ENCODE measurements at places on chromosomes 11 and 22. TPM values are rescaled to one million over a fixed set of nuclear protein-coding genes. Genes with fewer than 3 reads are reported as not detected.

GRCh38 chr11:64028398-64029115, 7.2 kb upstream of the FLRT1 start:
- no peak overlapping the region for H3K4me3 ChIP-seq
- H3K27me3 ChIP-seq = no peaks in the 10 kb centered on the region
- H3K4me1 ChIP-seq = peaks cover 20% of the 10 kb centered on the region
- DNase-seq = peak; percentile 81

- no peaks in the 10 kb centered on the region for H3K27me3 ChIP-seq
- DNase-seq = no peak
- H3K36me3 ChIP-seq = no peaks in the 10 kb centered on the region
- H3K4me3 ChIP-seq = no peak overlapping the region
- peaks cover 16% of the 10 kb centered on the region for H3K4me1 ChIP-seq
Observed at GRCh38 chr11:75826461-75827230, 11.6 kb downstream of the UVRAG start.

MUC2 gene
- not detected for polyA plus RNA-seq

- DNase-seq = no peak
- H3K36me3 ChIP-seq = no peaks in the 10 kb centered on the region
- no peak overlapping the region for H3K27ac ChIP-seq
Observed at GRCh38 chr11:93819966-93820695, 30.3 kb downstream of the VSTM5 start.

DNA sequence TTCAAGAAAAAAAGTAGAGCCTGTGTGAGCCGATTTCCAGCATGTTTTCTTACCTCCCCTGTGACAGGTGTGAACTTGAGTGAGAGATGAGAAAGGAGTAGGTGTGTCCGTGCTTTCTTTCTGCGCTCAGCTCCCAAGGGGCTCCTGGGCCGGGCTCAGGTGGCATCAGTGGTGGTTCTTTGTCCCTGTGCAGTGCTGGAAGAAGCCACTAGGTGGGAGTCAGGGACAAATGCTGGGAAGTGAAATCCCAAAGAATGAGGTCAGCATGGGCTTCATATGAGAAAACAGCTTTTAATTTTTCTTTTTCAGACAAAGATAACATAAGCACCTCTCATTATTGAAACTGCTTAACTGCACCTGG, 57.8 kb downstream of the PPFIBP2 start:
- H3K36me3 ChIP-seq = no peaks in the 10 kb centered on the region
- peak; percentile 70 for DNase-seq
- H3K4me1 ChIP-seq = no peaks in the 10 kb centered on the region
- no peak overlapping the region for H3K27ac ChIP-seq
- no peak overlapping the region for H3K4me3 ChIP-seq

OR51D1 gene
- polyA plus RNA-seq = not detected

GRCh38 chr11:111557425-111558111, 17.0 kb downstream of the LAYN start:
- no peak overlapping the region for H3K4me3 ChIP-seq
- H3K4me1 ChIP-seq = peaks cover 16% of the 10 kb centered on the region
- no peaks in the 10 kb centered on the region for H3K27me3 ChIP-seq
- peaks cover 42% of the 10 kb centered on the region for H3K36me3 ChIP-seq
- peak overlapping the region; percentile 95 for H3K27ac ChIP-seq

SPTBN2 gene
- polyA plus RNA-seq = 16.2 TPM

DNA sequence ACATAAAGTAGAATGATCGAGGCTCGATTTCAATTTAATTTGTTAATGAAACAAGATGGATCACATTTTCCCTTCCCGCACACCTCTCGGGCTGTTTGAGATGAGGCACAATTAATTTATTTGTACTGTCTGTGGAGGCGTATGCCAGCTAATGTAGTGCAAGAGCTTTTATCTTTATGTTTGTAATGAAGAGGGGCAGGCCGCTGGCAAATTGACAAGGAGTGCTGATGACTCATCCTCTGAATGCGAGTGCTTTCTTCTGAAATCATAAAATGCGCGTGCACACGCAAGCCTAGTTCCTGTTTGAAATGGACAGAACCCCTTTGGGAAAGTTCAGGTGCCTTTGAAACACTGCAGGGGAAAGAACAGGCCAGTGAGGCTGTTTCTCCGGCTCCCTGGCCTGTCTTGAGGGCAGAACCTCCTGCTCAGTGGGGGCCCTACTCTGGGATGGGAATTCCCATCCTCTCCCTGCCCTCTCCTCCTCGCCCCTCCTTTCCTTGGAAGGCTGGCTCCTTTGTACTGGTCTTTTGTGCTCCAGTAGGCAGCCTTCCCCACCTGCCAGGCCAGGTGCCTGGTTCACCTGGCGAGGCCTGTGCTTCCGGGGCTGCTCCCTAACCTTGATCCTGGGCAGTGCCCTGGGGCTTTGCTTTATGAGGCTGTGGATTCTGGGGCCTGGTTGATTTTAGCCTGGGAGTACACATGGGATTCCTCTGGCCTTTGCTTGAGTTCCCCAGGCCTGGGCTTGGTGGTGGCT, 50.3 kb downstream of the TEAD1 start:
- H3K36me3 ChIP-seq = no peaks in the 10 kb centered on the region
- peak overlapping the region; percentile 89 for H3K27ac ChIP-seq
- peaks cover 53% of the 10 kb centered on the region for H3K4me1 ChIP-seq
- peak; percentile 48 for DNase-seq
- H3K27me3 ChIP-seq = no peaks in the 10 kb centered on the region

Data from SK-N-SH (cell line).